ENCODE measurements at places on chromosomes 16 and 17.

DNA sequence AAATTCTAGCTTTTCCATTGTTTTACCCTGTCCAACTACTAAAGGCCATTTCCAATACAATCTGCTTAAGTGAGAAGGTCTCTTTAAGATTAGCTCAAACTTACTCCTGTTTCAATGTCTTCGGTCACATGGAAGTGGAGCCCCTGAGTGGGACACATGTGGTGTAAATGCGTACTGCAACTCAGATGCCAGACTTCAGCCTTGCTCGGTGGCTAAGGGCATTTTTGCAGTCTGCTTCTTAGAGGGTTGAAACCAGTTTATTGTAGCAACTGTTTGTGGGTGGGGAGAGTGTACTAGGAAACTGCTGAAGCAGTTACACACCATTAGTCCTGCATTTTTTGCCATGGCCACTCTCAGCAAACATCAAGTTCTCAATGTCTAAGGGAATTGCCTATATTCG, 140.6 kb downstream of the PARN start:
- DNase-seq, result no peak

DNA sequence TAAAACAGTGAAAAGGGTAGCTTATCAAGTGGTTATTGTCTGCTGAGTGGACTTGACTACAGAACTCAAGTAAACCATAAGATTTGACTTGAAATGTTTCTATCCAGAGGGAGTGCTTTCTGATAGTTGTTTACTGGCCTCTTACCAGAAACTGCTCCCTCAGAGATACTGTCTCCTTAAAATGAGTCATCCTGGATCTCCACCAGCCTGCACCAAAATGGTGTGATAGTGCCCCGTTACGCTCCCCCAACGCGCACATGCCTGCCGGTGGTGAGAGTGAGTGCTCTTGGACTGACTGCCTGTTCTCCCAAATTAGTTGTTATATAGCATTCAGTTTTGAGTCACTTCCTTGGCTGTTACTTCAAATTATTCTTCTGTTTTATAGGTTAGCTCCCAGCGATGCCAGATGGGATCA, 22.9 kb downstream of the PRCD start:
- DNase-seq, result no peak

DNA sequence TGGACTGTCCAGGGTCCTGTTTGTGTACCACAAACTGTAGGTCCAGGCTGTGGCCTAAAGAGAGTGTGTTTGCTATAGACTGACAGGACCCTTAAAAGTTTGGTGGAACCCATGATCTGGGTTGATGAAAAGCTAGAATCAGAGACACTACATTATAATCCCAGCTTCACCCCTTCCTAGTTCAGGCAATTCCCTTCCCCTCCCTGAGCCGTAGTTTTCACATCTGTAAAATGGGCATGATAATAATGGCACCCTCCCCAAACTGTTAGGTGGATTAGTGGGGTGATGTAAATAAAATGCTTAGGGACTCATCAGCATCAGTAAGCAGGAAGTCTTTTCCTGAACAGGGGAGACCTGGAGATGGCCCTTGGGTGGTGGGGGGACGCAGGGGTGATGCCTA, 2.5 kb downstream of the SCNN1B start:
- DNase-seq, result no peak

DNA sequence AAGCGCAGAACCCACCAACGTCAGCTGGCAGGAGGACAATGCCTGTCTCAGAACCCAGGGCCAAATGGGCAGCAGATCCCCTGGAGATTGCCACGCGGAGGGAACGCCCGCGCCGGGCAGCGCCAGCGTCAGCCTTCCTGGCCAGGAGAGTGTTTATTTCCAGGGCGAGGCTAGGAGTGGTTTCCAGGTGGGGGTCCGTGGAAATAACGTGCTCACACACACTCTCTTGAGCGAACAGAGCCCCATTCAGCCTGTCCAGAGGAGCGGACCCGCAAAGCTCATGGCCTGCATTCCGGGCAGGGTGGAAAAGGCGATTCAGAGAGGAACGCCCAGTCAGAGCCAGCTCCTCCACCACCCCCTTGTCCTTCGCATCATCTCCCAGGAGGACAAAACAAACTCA, 40.3 kb downstream of the SDK2 start:
- DNase-seq, result no peak

GRCh38 chr17:43719578-43719977, 39.0 kb downstream of the SOST start:
- no peak for DNase-seq

DNA sequence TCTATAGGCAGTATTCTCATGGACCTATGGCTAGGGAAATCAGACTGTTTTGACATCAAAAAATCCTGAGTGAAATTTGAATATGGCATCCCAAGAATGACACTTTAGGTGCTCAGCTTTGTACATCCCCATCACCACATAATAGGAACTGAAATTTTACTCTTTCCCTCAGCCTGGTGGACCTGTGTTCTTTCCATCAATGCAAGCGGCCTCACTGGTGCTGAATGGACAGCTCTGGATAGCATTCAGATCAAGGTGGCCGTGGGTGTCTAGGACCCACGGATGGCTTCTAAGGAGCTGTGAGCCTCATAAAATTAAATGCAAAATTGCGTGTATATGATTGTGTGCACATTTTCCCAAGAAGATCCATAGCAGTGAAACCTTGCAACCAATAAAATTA, 152.6 kb downstream of the MAP2K6 start:
- no peak for DNase-seq

DNA sequence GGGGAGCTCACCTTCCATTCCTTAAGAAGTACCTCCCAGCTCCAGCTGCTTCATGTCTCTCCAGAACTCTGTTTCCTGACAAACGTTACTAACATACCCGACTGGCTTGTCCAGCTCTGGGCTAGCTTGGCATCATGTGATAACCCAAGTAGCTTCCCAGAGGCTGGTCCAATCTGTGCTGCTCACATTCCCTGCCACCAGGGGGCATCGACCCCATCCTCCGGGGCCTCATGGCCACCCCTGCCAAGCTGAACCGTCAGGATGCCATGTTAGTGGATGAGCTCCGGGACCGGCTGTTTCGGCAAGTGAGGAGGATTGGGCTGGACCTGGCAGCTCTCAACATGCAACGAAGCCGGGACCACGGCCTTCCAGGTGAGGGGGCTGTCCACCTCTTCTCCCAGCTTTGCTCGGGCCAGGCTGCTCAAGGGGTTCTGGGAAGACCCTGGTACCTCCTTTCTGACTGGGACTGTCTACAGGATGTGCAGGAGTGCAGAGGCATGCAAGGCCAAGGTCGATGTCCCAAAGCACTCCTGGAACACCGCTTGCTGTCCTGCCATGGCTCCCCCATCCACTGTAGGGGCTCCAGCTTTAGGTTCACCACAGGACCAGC, 7.6 kb downstream of the EPX start:
- DNase-seq, result peak; percentile 73

DNA sequence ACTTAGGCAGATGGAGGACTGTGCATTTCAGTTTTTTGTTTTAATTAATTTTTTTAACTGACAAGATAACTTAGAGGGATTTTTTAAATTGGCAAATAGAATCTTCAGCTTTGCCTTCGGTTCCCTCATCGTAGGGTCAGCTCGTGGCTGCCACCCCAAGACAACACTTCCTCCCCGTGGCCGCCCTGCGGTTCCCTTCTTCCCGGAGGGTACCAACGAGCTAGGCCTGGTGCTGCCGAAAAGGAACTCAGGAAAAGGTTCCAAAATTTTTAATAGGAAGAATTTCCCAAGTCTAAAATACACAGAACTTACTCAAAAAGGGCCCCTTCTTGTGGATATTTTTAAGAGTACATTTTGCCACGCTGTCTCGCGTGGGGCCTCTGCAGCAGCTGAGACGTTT, 210.4 kb upstream of the CHMP6 start:
- DNase-seq, result no peak

- DNase-seq, result no peak
Measured at GRCh38 chr16:57998486-57998885, 2.0 kb downstream of the ZNF319 start.
